ENCODE measurements at places on chromosomes 5 and 9.

DNA sequence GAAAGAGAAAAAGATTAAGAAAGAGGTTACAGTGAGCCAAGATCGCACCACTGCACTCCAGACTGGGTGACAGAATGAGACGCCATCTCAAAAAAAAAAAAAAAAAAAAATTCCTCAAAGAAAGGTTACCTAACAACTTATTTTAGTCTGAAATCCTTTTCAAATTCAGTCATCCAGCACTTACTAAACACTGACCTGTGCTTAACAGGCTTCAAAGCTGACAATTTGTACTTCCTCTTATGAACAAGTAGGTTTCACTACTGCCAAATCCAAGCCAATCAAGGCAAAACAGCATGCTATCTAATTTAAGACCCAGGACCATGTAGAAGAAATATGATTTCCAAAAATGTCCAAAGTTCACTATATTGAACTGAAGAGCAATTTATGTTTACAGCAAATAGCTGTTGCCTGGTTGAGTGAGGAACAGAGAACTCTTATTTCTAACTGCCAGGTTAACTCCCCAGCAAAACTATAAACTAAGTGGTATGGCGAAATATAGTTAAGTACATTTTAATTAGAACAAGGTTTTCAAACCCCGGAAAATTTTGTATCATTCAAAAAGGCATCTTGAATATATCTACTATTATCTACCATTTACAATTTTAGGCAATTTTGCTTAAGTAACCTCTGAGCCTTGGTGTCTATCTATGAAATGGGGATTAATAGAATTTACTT is 13.4 kb downstream of the PWWP2A start:
- no peak for DNase-seq

GRCh38 chr9:76419782-76420380 is 25.7 kb upstream of the RFK start:
- DNase-seq, result no peak

GRCh38 chr5:68757626-68758212 is 336.1 kb upstream of the SLC30A5 start:
- no peak for DNase-seq

- no peak for DNase-seq
Observed at GRCh38 chr5:107263387-107264018, 407.2 kb downstream of the EFNA5 start.

DNA sequence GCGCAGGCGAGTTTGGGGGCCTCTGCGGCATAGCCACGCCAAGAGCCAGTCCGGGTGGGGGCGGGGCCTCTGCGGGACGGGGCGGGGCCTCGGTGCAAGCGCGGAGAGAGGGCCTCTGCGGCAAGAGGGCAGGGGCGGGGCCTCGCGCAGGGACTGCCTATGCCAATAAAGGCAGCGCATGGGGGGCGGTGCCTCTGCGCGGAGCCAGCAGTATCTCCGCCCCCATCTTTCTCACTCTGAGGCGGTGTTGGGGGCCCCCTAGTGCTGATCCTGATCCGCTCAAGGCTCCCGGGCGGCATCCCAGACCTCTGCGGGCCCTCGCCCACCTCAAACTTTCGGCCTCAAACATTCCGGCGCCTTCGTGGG is 9.2 kb upstream of the GPRIN1 start:
- peak; percentile 52 for DNase-seq

DNA sequence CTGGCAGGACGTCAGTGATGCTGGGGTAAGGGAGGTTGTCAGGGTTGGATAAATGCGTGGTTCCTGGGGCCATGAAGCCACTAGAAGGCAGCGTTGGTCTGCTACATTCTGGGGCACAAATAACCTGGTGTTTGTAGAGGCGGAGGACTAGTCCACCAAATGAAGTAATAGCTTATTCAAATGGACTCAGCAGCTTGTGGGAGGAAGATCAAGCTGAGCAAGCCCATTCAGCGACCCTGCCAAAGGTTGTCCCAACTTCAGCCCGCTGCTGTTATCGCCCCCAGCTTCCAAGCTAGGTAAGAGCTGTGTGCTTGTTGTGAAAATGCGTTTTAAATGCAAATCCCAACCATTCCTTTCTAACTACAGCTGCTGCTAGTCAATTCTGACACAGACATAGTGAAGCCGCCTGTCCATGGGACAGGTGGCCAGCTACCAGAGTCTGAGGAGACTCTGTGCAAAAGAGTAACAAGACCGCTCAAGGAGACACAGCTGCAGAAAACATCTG is 7.6 kb upstream of the FAM240B start:
- no peak for DNase-seq

GRCh38 chr5:147483188-147483790 is 26.6 kb downstream of the DPYSL3 start:
- no peak for DNase-seq

GRCh38 chr5:71786337-71787055 is 67.4 kb downstream of the CARTPT start:
- no peak for DNase-seq

DNA sequence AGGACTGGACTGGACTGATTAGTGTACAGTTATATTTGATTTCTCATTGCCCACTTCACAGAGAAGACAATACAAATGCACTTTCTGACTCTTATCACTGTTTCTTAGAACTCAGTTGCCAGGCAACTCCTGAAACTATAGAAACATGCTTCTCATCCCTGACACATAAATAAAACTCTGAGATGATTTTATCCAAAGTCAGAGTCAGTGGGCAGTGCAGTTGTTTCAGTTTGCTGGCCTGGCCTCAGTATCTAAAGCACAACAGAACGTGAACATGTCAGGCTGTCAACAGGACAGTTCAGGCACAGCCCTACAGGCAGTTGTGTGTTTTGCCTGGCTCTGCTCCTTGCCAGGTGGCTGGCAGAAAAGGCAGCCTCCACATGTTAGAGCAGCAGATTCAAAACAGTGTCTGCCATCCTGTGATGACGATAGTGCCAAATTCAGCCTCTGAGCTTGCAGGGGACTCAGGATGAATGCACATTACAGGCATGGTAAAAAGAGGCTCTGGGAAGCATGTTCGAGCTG is 65.1 kb upstream of the CCDC152 start:
- no peak for DNase-seq

- no peak for DNase-seq
Observed at GRCh38 chr5:68215898-68216244, 315 bp downstream of the PIK3R1 start.

- no peak for DNase-seq
Observed at GRCh38 chr5:74328221-74328630, 312.3 kb downstream of the ENC1 start.

DNA sequence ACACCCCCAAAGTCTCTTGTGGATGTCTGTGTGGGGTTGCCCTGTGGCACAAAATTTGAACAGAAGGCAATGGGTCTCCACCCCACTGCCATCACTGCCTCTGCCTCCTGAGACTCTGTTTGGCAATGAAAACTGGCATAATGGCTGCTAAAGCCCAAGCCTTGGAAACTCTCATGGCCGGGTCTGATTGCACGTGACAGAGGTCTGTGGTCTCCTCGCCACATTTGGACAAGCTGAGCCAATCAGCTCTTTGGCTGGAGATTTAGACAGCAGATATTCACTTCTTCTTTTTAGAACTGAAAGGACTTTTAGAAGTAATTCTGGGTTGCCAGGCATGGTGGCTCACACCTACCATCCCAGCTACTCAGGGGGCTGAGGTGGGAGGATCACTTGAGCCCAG is 5.5 kb downstream of the GGTA1 start:
- DNase-seq, result no peak

GRCh38 chr5:4553978-4554377 is 586.2 kb upstream of the ADAMTS16 start:
- no peak for DNase-seq

DNA sequence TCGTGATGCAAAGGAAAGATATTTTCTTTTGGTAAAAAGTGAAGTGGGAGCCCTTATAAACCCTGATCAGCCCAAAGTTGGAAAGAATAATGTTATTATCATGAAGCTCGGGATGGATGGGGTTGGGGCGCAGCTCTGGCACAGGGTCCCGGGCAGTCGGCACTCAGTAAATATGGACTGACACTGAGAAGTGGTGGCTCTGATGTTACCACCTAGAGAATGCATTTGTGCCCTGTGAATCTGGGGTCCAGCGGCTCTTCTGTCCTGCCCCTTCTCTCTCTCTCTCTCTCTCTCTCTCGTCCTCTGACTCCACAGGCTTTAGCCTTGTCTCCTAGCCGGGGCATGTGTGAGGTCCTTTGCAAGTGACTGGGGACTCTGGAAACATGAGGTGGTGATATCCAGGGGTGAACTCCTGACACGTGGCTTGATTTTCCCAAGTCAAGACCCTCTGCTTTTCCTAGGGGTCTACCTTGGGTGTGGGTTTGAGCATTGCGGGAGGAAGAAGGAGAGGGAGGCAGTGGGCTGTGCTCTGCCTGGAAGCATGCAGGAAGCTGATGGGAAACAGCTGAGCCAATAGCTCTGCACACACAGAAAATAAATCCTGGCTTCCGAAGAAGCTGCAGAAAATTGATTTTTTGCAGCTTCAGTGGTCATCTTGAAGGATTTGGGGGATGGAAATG is 162.7 kb downstream of the MACROH2A1 start:
- DNase-seq, result no peak

DNA sequence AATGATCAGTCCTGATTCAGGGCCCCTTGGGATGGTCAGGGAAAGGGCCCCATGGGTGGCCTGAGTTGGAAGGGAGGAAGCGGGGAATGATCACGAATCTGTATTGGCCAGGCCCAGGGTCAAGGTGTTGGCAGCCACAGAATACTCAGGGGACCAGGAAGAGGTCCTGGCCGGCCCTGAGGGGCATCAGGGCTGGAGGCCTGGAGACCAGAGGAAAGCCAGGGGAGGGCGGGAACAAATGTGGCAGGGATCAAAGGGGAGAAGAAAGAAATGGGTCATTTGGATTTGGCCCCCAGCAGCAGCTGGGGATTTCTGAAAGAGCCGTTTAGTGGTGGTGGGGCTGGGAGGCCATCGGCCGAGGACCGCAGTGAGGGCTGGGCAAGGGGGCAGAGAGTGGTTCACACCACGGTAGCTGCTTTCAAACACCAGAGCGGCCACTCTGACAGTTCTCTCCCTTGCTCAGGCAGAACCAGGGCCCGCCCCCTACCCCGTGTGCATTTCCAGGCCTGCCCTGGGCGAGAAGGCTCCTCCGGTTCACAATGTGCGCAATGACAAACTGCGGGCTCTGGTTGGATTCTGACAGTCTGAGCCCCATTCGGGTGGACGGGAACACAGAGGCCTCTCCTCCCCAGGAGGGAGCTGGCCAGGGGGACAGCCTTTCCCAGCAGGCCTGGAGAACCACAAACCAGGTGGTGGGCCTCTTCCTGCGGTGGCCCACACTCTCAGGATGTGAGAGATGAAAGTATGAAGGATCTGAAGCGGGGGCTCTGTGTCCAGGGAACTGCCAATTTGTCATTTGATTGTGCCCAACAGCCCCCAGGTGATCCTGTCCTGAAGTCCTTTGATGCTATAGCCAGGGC is 220.3 kb upstream of the IER5L start:
- no peak for DNase-seq

DNA sequence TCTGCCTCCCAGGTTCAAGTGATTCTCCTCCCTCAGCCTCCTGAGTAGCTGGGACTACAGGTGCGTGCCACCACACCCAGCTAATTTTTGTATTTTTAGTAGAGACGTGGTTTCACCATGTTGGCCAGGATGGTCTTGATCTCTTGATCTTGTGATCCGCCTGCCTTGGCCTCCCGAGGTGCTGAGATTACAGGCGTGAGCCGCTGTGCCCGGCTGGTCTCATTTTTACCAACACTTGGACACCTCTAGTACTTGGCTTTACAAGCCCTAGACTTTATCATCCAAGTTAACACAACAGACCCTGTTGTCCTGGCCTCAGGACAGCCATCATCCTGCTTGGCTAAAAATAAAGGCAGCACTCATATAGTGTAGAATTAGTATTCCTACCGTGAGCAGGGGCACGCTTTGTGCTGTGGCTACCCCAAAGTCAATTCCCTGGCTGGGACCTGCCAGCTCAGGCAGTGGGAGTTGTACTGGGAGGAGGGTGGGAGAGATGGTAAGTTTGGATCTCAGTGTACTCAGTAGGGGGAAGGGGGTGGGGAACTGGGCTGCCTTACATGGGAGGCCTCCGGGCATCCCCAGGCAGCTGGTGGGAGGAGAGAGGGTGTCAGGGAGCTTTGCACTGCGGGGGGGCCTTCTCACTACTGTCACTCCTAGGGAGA is 6.6 kb downstream of the PDZD2 start:
- DNase-seq, result no peak

GRCh38 chr5:109080896-109081295 is 328.9 kb downstream of the PJA2 start:
- no peak for DNase-seq

GRCh38 chr5:6261668-6262067 is 116.7 kb downstream of the MED10 start:
- no peak for DNase-seq

GRCh38 chr9:95188459-95188858 is 129.1 kb downstream of the FANCC start:
- no peak for DNase-seq

- no peak for DNase-seq
Observed at GRCh38 chr9:87229108-87229507, 268.6 kb upstream of the DAPK1 start.

- DNase-seq, result no peak
Observed at GRCh38 chr9:135146241-135146640, 58.8 kb downstream of the OLFM1 start.

DNA sequence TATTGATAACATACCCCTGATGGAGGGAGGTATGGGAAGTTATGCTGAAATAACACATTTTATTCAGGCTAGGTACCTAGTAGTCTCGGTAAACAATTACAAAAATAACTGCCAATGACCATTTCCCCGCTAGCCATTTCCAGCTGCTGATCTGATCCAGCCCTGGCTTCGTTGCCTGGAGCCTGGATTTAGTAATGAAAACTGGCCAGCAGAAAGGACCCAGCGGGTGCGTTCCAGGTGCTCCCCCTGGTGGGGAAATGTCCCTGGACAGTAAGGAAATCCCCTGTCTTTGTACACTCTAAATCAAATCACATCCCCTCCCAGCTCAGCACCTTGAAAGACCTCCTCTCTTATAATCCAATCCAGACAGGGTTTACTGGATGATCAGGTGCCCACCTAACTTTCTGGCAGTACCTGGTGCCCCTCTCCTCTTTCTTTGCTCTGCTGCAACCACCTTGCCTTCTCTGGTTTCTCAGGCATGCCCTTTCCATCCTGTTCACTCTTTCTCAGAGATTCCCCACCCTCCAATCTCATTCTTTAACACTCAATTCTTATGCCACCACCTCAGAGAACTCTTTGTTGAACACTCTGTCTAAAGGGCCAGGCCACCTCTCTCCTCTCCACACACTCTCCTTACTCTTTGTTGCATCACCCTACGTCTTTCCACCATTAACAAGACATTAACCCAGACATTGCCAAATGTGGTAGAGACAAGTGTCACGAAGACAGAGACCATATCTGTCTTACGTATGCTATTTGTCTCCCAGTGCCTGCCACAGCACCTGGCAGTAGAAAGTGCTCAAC is 50.1 kb upstream of the SMAD5 start:
- peak; percentile 29 for DNase-seq

DNA sequence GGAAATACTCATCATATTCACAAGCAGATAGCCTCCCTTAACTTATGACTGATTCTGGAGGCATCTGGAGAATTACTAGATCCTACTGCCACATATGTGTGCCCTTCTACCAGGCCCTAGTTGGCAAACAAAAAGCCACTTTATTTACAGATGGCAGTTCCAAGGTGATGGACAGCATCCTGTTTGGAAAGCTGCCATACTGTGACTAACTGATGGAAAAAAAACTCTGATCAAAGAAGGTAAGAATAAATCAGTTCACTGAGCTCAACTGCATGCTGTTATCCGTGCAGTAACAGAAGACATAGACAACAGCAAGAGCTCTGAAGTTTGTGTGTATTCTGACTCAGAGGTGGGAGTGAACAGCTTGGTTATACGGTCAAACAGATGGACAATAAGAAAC is 279.8 kb upstream of the POU5F2 start:
- no peak for DNase-seq

GRCh38 chr5:170247363-170247762 is 14.6 kb downstream of the C5orf58 start:
- no peak for DNase-seq

GRCh38 chr5:154475591-154476353 is 2.3 kb downstream of the HAND1 start:
- no peak for DNase-seq
